Thyroid gland (tissue), 4 donors: ENCODE measurements at places on chromosomes 1 and 21. TPM values are rescaled to one million over a fixed set of nuclear protein-coding genes. Genes with fewer than 3 reads are reported as not detected.

- no peaks in the 10 kb centered on the region for H3K4me1 ChIP-seq
- H3K4me3 ChIP-seq, result no peak overlapping the region
- DNase-seq, result no peak
Measured at GRCh38 chr21:33013626-33014025, 12.1 kb upstream of the OLIG2 start.

DNA sequence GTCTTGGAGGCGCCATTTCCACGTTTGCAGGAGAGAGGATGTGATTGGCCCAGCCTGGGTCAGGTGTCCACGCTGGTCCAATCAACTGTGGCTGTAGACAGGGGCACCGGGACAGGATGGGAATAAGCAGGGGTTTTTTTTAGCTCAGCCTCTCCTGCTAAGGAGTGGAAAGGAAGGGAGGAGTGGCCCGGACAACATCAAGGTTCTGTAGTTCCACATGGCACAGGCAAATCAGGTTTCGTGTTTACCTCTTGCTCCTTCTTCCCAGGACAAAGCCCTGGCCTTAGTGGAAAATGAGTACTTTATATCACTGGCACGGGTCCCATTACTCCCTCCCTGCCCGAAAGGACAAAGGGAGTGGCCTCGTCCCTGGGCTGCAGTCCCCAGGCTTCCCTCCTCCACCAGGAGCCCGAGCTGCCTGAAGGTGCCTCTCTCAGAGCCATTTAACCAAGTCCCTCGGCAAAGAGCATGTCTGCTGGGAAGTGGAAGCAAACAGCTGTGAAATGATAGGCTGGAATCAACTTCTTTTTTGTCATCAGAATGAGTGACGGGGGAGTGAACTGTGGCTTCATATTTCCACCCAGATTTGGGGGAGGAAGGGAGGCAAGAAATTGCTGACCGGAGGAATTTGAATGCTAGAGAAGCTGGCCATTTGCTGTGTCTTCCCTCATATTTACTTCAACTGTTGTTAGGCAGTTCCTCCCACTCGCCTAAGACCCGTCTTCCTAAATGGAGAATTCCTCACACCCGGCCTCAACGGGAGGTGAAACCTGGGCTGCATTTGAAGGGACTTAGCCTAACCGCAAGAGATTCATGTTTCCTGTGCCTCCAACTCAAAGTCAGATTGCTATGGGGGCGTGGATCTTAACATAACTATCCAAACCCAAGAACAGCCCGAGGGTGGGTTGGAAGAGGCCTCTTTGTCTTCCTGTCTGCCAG, 84.9 kb upstream of the SLC44A3 start:
- no peaks in the 10 kb centered on the region for H3K27me3 ChIP-seq
- DNase-seq, result peak; percentile 77
- H3K4me3 ChIP-seq, result no peak overlapping the region
- peak overlapping the region; percentile 57 for H3K27ac ChIP-seq
- no peaks in the 10 kb centered on the region for H3K36me3 ChIP-seq

DNA sequence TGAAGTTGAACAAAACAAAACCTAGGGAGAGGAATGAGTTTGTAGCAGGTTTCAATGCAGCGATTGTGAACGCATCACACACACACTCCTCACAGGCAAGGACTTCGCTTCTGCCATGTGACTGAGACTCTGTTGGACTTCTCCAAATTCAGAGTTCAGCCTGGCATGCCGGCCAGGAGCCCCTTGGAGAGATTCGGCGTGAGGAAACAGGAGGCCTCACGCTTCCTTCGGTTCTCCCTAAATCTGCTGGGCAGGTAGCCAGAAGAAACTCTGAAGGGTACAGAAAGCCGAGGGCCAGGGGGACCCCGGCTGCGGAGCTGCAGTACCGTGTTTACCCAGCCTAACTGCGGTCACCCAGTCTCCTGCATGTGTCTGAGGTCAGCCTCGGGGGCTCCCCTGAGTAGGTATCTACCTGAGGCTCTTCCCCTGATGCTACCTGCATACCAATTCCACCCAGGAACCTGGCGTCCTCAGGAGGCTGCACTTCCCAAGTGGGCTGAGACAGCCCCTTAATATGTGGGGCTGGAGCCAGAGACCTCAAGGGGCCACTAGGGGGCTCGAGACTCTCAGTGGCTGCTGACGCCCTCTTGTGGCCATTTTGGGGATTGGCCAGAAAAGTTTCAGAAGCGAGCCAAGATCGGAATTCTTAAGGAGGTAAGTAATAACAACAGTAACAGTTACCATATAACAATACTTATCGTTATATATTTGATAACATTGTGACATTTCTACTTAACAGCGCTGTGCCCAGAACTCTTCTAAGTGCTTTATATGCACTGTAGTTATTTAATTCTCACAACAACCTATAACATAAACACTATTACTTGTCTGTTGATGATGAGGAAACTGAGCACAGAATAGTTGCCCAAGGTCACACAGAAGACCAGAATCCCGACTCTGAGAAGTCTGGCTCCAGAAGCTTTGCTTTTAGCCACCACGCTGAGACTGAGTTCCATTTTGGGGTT, 2.7 kb upstream of the ANXA9 start:
- DNase-seq, result peak; percentile 93
- peak overlapping the region; percentile 58 for H3K27ac ChIP-seq
- H3K36me3 ChIP-seq, result no peaks in the 10 kb centered on the region
- H3K27me3 ChIP-seq, result no peaks in the 10 kb centered on the region
- H3K4me3 ChIP-seq, result no peak overlapping the region
- peaks cover 36% of the 10 kb centered on the region for H3K4me1 ChIP-seq

GRCh38 chr1:40362699-40363098, 10.8 kb upstream of the SMAP2 start:
- no peaks in the 10 kb centered on the region for H3K36me3 ChIP-seq
- DNase-seq, result no peak
- H3K27me3 ChIP-seq, result no peaks in the 10 kb centered on the region
- H3K27ac ChIP-seq, result no peak overlapping the region
- no peak overlapping the region for H3K4me3 ChIP-seq

GRCh38 chr1:167221126-167221737, 546 bp downstream of the POU2F1 start:
- H3K4me3 ChIP-seq, result peak overlapping the region; percentile 82
- H3K27me3 ChIP-seq, result no peaks in the 10 kb centered on the region
- peak; percentile 41 for DNase-seq
- peak overlapping the region; percentile 98 for H3K27ac ChIP-seq

GRCh38 chr1:151596166-151596953, 15.5 kb upstream of the SNX27 start:
- H3K27ac ChIP-seq, result no peak overlapping the region
- DNase-seq, result peak; percentile 61
- no peaks in the 10 kb centered on the region for H3K27me3 ChIP-seq
- peaks cover 5% of the 10 kb centered on the region for H3K4me1 ChIP-seq
- H3K4me3 ChIP-seq, result no peak overlapping the region
- no peaks in the 10 kb centered on the region for H3K36me3 ChIP-seq

GRCh38 chr21:36584980-36585940, 105.3 kb upstream of the CLDN14 start:
- DNase-seq, result no peak
- H3K27me3 ChIP-seq, result no peaks in the 10 kb centered on the region
- H3K36me3 ChIP-seq, result no peaks in the 10 kb centered on the region
- H3K4me3 ChIP-seq, result no peak overlapping the region
- no peaks in the 10 kb centered on the region for H3K4me1 ChIP-seq

GRCh38 chr1:9242338-9242969, 7.9 kb downstream of the H6PD start:
- no peaks in the 10 kb centered on the region for H3K27me3 ChIP-seq
- H3K36me3 ChIP-seq, result peaks cover 7% of the 10 kb centered on the region
- peak; percentile 71 for DNase-seq
- H3K27ac ChIP-seq, result peak overlapping the region; percentile 1
- no peak overlapping the region for H3K4me3 ChIP-seq

- H3K27me3 ChIP-seq, result no peaks in the 10 kb centered on the region
- H3K36me3 ChIP-seq, result no peaks in the 10 kb centered on the region
- no peak overlapping the region for H3K4me3 ChIP-seq
Measured at GRCh38 chr1:232166942-232167341, 463.0 kb downstream of the SIPA1L2 start.

- no peak for DNase-seq
- no peak overlapping the region for H3K27ac ChIP-seq
- H3K36me3 ChIP-seq, result no peaks in the 10 kb centered on the region
- H3K4me1 ChIP-seq, result no peaks in the 10 kb centered on the region
Measured at GRCh38 chr21:45150638-45151131, 76.3 kb downstream of the ADARB1 start.

- no peaks in the 10 kb centered on the region for H3K27me3 ChIP-seq
- no peak overlapping the region for H3K4me3 ChIP-seq
- H3K4me1 ChIP-seq, result peaks cover 7% of the 10 kb centered on the region
- no peaks in the 10 kb centered on the region for H3K36me3 ChIP-seq
Measured at GRCh38 chr1:73674945-73675561, 522.9 kb downstream of the LRRIQ3 start.

DNA sequence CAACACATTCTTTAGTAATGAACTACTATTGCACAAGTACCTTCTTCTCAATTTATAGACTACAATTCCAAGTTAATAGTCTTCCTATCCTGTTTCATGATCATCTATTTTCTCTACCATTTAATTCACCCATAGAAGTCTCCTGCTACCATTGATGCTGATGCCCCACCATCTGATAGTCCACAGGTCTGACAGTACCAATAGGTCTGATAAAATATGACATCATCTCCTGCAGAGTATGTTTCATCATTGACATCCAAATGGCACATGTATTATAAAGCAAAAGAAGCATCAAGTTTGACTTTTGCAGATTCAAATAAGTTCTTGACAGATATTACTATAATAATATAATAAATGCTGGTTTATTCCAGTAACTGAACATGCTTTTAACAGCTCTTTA, 5.5 kb downstream of the COP1 start:
- H3K27ac ChIP-seq, result no peak overlapping the region
- DNase-seq, result no peak
- H3K4me3 ChIP-seq, result no peak overlapping the region
- no peaks in the 10 kb centered on the region for H3K36me3 ChIP-seq
- H3K4me1 ChIP-seq, result peaks cover 23% of the 10 kb centered on the region

DNA sequence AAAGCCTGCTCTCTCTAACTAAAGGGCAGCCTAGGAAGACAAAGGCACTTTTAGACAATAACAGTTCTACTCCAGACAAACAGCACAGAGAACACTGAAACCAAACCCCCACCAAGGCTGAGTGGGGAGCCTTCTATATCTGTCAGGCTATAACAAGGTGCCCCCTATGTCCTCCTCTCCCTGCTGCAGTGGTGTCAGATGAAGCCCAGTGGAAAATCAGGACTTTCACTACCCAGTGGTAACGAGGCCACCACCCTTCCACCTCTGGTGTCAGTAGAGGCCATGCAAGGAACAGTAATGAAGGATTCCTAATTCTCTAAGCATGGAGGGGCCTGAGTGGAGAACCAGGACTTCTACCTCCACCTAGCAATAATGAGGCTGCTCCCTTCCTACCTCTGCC, 83.7 kb downstream of the ZSWIM5 start:
- no peak overlapping the region for H3K4me3 ChIP-seq
- no peak overlapping the region for H3K27ac ChIP-seq
- no peak for DNase-seq
- no peaks in the 10 kb centered on the region for H3K4me1 ChIP-seq
- no peaks in the 10 kb centered on the region for H3K36me3 ChIP-seq
- no peaks in the 10 kb centered on the region for H3K27me3 ChIP-seq

DNA sequence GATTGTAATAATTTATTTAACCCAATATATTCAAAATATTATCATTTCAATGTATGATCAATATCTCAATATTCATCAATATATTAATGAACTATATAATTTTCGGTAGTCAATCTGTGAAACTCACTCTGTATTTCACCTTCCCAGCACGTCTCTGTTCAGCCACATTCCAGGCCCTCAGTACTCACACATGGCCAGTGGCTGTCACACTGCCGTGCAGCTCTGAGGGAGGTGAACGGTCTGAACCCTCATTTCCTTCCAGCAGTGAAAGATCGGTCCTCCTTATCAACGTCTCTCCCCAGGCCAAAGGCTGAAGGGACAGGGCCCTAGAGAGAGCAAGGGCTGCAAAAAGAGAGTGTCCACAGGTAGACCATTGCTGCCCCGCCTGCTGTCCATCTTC, 39.5 kb upstream of the ZNF124 start:
- H3K27ac ChIP-seq, result peak overlapping the region; percentile 25
- no peak for DNase-seq
- H3K27me3 ChIP-seq, result no peaks in the 10 kb centered on the region
- no peak overlapping the region for H3K4me3 ChIP-seq
- peaks cover 9% of the 10 kb centered on the region for H3K4me1 ChIP-seq

- DNase-seq, result no peak
- no peaks in the 10 kb centered on the region for H3K27me3 ChIP-seq
- H3K4me3 ChIP-seq, result no peak overlapping the region
- H3K36me3 ChIP-seq, result no peaks in the 10 kb centered on the region
- H3K4me1 ChIP-seq, result peaks cover 17% of the 10 kb centered on the region
Measured at GRCh38 chr1:14440166-14440565, 158.3 kb upstream of the KAZN start.

GRCh38 chr1:189369612-189370011, 1108.1 kb downstream of the BRINP3 start:
- no peaks in the 10 kb centered on the region for H3K27me3 ChIP-seq
- no peak for DNase-seq
- no peak overlapping the region for H3K4me3 ChIP-seq
- H3K27ac ChIP-seq, result no peak overlapping the region
- no peaks in the 10 kb centered on the region for H3K36me3 ChIP-seq

DNA sequence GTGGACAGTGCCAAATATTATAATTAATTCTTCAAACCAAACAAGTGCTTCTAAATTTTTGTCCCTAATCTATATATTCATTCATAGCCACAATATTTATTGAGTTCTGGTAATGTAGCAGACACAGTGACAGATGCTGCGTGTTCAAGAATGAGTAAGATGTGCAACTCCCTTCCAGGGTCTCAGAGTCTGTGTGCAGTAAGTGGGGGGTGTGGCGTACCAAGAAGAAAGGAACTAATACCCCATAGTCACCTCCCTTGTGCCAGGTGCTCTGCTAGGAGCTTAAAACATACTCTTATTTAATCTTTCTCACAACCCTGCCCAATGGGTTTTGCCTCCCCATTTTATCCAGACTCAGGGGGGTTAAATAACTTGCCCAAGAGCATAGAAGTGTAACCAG, 358.7 kb downstream of the BARHL2 start:
- DNase-seq, result no peak
- no peak overlapping the region for H3K4me3 ChIP-seq
- H3K27me3 ChIP-seq, result no peaks in the 10 kb centered on the region
- H3K36me3 ChIP-seq, result no peaks in the 10 kb centered on the region
- H3K4me1 ChIP-seq, result peaks cover 3% of the 10 kb centered on the region

DNA sequence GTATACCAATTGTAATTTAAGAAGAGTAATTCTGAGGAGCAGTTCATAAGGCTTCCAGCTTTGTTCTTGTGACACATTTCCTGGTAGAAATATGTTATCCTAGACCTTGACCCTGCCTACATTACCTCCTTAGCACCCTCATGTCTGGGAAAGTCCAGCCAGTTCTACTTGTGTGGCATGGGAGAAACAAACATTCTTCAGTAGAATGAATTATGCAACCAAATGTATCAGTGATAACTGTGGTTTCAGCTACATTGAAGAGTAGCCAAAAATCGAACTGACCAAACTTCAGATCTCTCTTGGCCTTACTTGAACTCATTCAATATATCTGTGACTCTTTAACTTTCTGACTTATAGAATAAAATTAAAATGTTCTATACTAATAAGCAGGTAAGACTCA, 308.1 kb upstream of the LYPLAL1 start:
- no peak overlapping the region for H3K4me3 ChIP-seq
- DNase-seq, result no peak
- H3K27me3 ChIP-seq, result no peaks in the 10 kb centered on the region
- no peaks in the 10 kb centered on the region for H3K36me3 ChIP-seq

SCP2 gene
- 114 TPM for total RNA-seq

FMOD gene
- total RNA-seq, result 67.7 TPM

SH2D1B gene
- total RNA-seq, result not detected
